AG09319 (cell line): ENCODE measurements at places on chromosomes 1 and 21.

GRCh38 chr1:245704341-245704740, 549.6 kb downstream of the KIF26B start:
- no peak for DNase-seq

- no peak for DNase-seq
Observed at GRCh38 chr1:209999005-209999404, 61.0 kb downstream of the SYT14 start.

GRCh38 chr1:226078374-226078773, 15.9 kb downstream of the H3-3A start:
- DNase-seq = no peak

DNA sequence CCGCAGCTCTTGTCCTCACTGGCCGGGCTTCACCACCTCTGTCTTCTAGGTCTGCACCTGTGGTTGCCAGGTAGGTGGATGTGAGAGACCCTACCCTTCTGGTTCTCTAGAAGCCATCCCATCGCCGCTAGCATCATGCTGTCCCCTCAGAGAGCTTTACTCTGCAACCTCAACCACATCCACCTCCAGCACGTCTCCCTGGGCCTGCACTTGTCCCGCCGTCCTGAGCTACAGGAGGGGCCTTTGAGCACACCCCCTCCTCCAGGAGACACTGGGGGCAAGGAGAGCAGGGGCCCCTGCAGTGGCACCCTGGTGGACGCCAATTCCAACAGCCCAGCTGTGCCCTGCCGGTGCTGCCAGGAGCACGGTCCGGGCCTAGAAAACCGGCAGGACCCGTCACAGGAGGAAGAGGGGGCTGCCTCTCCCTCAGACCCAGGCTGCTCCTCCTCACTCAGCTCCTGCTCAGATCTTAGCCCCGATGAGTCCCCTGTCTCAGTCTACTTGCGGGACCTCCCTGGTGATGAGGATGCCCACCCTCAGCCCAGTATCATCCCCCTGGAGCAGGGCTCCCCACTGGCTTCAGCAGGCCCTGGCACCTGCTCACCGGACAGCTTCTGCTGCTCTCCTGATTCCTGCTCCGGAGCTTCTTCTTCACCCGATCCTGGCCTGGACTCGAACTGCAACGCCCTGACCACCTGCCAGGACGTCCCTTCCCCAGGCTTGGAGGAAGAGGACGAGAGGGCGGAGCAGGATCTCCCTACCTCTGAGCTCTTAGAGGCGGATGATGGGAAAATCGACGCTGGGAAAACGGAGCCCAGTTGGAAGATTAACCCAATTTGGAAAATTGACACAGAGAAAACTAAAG, 1.2 kb downstream of the RUSC1 start:
- no peak for DNase-seq

GRCh38 chr1:238589843-238590435, 699.2 kb upstream of the ZP4 start:
- peak; percentile 28 for DNase-seq
